Activated CD4-positive, alpha-beta T cell treated with anti-CD3 and anti-CD28 coated beads, Interleukin-2, amount 10 ng/mL, durations not matched to agents 7 days and 5 days (primary cell): ENCODE measurements at places on chromosomes 2 and 18.
A peak's percentile ranks its signal among the peaks of the same experiment; 100 is the strongest.

- no peak overlapping the region for H3K4me3 ChIP-seq
- peaks cover 48% of the 10 kb centered on the region for H3K36me3 ChIP-seq
- DNase-seq, result no peak
- H3K27ac ChIP-seq, result no peak overlapping the region
- H3K4me1 ChIP-seq, result peaks cover 46% of the 10 kb centered on the region
Measured at GRCh38 chr2:136113209-136113971, 4.6 kb downstream of the CXCR4 start.

GRCh38 chr2:18085593-18085992 is 207.1 kb downstream of the KCNS3 start:
- H3K27me3 ChIP-seq, result no peaks in the 10 kb centered on the region
- no peaks in the 10 kb centered on the region for H3K36me3 ChIP-seq
- H3K4me1 ChIP-seq, result no peaks in the 10 kb centered on the region

- no peaks in the 10 kb centered on the region for H3K36me3 ChIP-seq
- no peak overlapping the region for H3K27ac ChIP-seq
- H3K4me3 ChIP-seq, result no peak overlapping the region
- H3K4me1 ChIP-seq, result peaks cover 19% of the 10 kb centered on the region
- peaks cover 51% of the 10 kb centered on the region for H3K27me3 ChIP-seq
Measured at GRCh38 chr2:202035941-202036372, 2.3 kb downstream of the FZD7 start.

- no peak overlapping the region for H3K4me3 ChIP-seq
- DNase-seq, result no peak
- no peaks in the 10 kb centered on the region for H3K27me3 ChIP-seq
- peaks cover 2% of the 10 kb centered on the region for H3K36me3 ChIP-seq
Measured at GRCh38 chr18:79445696-79446561, 50.2 kb downstream of the NFATC1 start.

DNA sequence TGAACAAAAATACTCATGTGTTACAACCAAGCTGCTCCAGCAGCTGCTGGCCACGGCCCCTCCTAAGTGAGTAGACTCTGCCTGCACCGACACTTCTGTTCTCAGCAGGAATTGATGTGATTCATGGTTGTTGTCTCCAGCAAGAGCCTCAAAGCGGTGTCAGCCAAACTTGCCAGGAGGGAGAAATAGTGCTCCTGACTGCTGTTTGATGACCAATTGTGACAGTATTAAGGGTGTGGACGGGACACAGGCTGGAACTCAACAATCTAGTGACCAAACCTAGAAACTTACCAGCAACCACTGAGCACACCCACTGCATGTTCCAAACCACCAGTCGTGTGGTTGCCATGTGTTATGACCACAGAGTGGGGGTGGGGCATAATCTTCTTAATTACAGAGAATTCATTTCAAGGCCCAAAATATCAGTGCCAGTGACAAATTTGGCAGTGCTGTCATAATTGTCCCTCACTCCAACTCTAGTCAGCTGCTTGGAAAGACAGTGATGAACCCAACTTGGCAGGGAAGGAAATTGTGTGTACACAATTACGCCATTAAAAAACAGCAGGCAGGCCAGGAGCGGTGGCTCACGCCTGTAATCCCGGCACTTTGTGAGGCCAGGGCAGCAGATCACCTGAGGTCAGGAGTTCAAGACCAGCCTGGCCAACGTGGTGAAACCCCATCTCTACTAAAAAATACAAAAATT is 30.4 kb downstream of the FBLN7 start:
- no peak overlapping the region for H3K27ac ChIP-seq
- H3K27me3 ChIP-seq, result no peaks in the 10 kb centered on the region
- peaks cover 11% of the 10 kb centered on the region for H3K4me1 ChIP-seq
- no peak for DNase-seq

- peak; percentile 76 for DNase-seq
Measured at GRCh38 chr2:84888401-84889276, 7.8 kb upstream of the TRABD2A start.

DNA sequence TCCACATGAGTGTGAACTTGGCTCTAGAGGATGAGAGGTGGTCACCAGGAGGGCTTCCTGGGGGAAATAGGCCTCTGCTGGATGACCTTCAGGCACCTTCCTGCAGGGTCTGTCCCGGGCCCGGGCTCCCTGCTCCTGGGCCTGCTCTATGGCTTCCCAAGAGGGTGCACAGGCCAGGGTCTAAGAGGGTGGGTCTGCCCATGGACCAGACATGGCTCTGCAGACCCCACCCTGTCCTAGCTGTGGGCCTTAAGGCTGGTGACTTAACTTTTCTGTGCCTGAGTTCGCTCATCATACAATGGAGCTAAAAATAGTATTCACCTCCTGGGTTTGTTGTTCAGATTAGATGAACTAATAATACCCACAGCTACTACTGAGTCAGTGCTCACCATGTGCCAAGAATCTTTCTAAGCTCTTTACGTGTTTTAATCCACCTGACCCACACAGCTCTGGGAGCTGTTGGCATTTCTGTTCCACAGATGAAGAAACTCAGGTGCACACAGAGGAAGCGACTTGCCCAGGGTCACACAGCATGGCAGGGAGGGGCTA is 14.4 kb downstream of the INHBB start:
- DNase-seq, result no peak
- no peaks in the 10 kb centered on the region for H3K36me3 ChIP-seq
- H3K27ac ChIP-seq, result no peak overlapping the region
- H3K4me1 ChIP-seq, result no peaks in the 10 kb centered on the region
